Stimulated activated CD4-positive, alpha-beta T cell treated with anti-CD3 and anti-CD28 coated beads, Interleukin-1b, Interleukin-23, amount 100 ng/mL, for 4 hours (primary cell): ENCODE measurements at places on chromosomes 13 and 19.

DNA sequence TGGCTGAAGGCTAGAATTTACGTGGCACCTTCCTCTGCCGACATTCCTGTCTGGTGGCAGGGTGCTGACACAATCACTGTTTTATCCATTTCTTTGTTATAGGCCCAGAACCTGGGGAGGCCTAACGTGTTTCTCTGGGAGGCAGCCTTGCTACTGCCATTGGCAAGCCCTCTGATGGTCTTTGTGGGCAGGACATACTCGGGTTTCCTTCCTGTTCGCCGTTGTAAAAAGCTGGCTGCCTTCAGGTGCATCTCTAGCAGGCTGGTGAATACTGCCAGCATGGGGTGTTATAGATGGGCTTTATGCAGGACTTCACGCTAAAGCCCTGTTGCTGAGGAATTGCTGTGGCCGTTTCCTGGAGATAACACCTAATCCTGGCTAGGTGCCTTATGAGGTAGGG lies 28.1 kb downstream of the B3GLCT start:
- DNase-seq = no peak

GRCh38 chr19:50309396-50310125 lies 19.6 kb downstream of the KCNC3 start:
- no peak for DNase-seq

- DNase-seq = no peak
These were observed 8.3 kb upstream of the NALCN start for GRCh38 chr13:101424381-101425155.

DNA sequence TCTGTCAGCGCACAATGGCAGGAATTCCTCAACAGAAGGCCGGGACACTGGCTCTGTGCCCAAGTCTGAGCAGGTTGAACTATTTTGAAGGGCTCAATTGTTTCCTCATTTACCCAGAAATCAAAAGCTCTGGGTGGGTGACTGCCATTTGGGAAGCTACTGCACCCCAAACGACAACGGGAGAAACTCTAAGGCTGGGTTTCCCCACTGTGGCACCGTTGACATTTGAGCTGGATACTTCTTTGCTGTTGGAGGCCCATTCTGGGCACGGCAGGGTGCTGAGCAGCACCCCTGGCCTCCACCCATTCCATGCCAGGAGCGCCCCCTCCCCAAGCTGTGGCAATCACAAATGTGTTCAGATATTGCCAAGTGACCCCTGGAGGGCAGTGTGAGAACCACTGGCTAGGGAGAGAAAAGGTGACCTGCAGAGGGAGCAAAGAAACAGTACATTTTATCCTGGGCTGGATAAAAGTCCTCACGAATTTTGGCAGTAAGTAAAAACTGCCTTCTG lies 62.5 kb downstream of the RFX2 start:
- no peak for DNase-seq

DNA sequence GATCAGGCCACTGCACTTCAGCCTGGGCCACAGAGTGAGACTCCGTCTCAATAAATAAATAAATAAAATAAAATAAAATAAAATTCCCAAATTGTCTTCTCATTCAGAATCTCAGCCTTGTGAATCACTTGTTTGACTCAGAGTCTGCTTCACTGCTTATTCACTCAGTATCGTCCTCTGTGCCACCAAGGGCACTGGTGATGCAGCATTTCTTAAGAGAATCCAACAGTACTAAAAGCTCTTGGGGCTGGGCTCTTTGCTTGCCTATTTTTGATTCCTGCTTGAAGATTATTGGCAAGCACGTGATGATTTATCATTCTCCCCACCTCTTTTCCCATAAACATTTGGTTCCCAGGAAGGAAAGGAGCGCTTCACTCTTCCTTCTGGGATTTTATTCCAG lies 54.8 kb upstream of the HMGB1 start:
- DNase-seq = no peak

GRCh38 chr13:100484702-100485101 lies 103.9 kb downstream of the GGACT start:
- no peak for DNase-seq

GRCh38 chr13:77836423-77836822 lies 82.2 kb downstream of the EDNRB start:
- no peak for DNase-seq

GRCh38 chr13:110374431-110375370 lies 67.6 kb downstream of the COL4A2 start:
- DNase-seq = no peak

DNA sequence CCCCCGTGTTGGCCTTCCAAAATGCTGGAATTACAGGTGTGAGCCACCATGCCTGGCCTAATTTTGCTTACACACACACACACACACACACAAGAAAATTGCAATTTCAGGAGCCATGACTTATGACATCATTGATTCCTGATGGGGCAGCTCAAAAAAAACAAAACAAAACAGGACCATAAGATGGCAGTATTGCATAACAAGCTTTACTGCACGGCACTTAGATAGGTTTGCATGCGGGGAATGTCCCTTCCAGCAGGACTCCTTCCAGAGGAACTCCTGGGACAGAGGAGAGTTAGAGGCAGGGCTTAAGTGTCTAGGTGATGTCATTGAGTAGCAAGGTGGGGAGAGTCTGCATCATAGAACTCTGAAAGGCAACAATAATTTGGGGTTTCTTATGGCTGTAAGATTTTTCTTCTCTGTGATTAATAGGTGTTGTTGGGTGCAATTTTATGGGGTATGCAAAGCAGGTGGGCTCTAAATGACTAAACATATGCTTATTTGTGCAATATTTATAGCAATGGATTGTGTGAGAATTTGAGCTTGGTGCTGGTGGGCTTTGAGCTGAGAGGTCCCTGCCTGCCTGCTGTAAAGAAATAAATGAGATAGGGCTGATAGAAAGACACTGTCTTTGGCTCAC lies 9.0 kb upstream of the ACSBG2 start:
- no peak for DNase-seq

GRCh38 chr13:32229443-32229842 lies 85.7 kb downstream of the ZAR1L start:
- no peak for DNase-seq

- no peak for DNase-seq
These were observed 16.5 kb upstream of the ATP1A3 start for GRCh38 chr19:42010245-42011126.

DNA sequence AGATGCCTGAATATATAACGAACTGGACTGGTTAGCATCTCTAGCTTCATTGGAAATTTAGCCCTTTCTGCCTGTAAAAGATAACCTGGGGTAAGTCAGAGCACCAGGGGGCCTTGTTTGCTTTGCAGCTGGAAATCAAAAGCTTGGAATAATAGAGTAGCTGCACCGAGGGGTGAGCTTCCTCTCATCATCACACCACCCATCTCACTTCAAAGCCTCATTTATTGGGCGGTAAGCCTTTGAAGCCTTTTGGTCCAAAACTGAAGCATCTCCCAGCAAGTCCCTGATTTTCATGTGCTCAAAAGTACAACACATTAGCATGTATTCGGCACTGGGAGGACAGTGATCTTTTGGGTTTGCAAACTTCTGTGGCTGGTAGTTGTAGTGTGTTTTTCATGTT lies 405.1 kb downstream of the FOXO1 start:
- DNase-seq = no peak

GRCh38 chr19:29268721-29269393 lies 55.9 kb upstream of the UQCRFS1 start:
- no peak for DNase-seq

- DNase-seq = no peak
These were observed 134.1 kb downstream of the LACC1 start for GRCh38 chr13:44013758-44014291.

GRCh38 chr19:3642987-3643673 lies 16.5 kb upstream of the CACTIN start:
- no peak for DNase-seq

DNA sequence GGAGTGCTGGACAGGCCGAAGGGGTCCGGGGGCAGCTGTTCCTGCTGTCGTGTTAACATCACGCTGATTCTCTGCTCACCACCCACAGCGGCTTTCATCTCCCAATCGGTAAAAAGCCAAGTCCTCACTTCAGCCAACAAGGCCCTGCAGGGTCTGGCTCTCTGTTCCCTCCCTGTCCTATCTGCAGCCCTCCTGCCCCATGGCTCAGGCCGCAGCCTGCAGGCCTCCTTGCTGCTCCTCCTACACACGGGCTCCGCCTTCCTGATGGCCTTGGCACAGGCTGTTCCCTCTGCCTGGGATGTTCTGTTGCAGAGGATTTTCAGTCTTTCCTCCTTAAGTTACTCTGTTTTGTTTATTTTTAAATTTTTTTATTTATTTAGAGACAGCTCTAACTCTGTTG lies 22.2 kb downstream of the FUZ start:
- DNase-seq = no peak

- DNase-seq = peak; percentile 37
These were observed 2.4 kb upstream of the SSBP4 start for GRCh38 chr19:18416778-18417249.

GRCh38 chr19:4524808-4525562 lies 6.7 kb upstream of the PLIN4 start:
- peak; percentile 68 for DNase-seq

GRCh38 chr19:45473682-45474605 lies 6.1 kb downstream of the FOSB start:
- DNase-seq = no peak

GRCh38 chr19:17784201-17785008 lies 10.5 kb upstream of the B3GNT3 start:
- DNase-seq = peak; percentile 62

GRCh38 chr19:10643968-10644259 lies 10.2 kb upstream of the ILF3 start:
- no peak for DNase-seq
